ENCODE measurements at places on chromosomes 6 and 20.
A peak's percentile ranks its signal among the peaks of the same experiment; 100 is the strongest.

DNA sequence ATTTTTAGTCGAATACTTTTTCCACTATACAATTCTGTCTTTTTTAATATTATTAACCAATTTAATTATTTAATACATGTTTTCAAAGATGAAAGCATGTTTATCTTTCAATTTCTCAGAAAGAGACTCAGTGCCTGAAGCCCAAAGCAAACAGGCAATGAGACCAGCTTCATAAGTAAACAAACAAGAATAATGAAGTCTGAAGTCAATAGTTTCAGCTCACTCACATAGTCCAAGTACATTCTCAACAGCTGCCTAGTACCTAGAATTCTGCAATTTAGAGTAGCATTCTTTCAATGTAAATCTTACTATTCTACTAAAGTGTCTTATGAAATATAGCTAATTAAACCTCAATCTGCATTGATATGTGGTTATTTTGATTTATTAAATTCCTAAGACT lies 626.5 kb upstream of the NRSN1 start:
- DNase-seq = no peak

- DNase-seq = no peak
These were observed 618.0 kb upstream of the FLRT3 start for GRCh38 chr20:14955399-14955798.

DNA sequence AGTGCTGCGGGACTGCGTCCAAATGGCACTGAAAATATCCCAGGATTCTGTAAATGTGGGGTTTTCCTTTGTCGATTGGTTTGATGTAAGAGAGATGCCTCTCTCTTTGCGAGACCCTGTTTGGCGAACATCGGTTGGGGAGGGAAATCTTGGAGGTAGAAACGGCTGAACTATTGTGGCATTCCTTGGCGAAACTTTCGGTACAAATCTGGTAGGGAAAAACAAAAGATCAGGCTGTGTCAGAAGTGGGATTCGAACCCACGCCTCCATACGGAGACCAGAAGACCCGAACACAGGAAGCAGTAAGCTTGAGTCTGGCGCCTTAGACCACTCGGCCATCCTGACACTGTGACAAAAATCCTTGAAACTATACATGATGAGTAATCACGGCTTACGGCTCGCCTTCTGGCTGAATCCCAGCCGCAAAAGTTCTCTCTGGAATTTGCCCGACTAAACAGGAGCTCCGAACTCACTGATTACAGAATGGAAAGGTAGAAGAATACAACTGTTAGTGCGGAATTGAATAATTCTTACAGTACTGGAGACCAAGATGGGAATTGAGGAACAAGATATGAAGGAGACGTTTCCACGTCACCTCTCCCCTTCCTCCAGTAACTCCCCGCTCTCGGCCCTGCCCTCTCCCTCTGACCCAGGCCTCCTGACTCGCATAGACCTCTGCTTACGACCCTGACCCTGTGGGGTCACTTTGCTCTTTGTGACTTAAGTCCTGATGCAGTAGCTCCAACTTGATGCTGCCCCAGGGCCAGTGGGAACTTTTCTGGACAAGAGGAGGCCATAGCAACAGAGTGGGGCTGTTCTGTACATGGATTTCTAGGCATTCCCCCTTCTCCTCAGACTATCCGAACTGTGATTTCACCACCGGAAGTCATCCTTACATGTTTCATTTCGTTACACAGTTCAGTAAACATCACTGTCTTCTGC lies 132.8 kb upstream of the ZNF184 start:
- DNase-seq = no peak

GRCh38 chr6:150932996-150933395 lies 67.5 kb downstream of the MTHFD1L start:
- DNase-seq = no peak

DNA sequence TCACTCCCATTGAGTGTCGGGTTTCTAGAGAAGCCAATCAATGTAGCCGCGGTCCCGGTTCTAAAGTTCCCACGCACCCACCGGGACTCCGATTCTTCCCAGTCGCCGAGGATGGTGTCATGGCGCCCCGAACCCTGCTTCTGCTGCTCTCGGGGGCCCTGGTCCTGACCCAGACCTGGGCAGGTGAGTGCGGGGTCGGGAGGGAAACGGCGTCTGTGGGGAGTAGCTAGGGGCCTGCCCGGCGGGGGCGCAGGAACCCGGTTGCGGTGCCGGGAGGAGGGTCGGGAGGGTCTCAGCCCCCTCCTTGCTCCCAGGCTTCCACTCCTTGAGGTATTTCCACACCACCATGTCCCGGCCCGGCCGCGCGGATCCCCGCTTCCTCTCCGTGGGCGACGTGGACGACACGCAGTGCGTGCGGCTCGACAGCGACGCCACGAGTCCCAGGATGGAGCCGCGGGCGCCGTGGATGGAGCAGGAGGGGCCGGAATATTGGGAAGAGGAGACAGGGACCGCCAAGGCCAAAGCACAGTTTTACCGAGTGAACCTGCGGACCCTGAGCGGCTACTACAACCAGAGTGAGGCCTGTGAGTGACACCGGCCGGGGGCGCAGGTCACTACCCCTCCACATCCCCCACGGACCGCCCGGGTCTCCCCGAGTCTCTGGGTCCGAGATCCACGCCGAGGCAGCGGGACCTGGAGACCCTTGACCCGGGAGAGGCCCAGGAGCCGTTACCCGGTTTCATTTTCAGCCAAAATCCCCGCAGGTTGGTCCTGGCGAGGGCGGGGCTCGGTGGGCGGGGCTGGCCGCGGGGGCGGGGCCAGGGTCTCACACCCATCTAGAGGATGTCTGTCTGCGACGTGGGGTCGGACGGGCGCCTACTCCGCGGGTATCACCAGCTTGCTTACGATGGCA lies 35.2 kb upstream of the HLA-G start:
- DNase-seq = peak; percentile 37

GRCh38 chr6:51805517-51805916 lies 281.9 kb downstream of the PKHD1 start:
- no peak for DNase-seq

GRCh38 chr6:162543221-162543620 lies 184.3 kb downstream of the PRKN start:
- DNase-seq = no peak

DNA sequence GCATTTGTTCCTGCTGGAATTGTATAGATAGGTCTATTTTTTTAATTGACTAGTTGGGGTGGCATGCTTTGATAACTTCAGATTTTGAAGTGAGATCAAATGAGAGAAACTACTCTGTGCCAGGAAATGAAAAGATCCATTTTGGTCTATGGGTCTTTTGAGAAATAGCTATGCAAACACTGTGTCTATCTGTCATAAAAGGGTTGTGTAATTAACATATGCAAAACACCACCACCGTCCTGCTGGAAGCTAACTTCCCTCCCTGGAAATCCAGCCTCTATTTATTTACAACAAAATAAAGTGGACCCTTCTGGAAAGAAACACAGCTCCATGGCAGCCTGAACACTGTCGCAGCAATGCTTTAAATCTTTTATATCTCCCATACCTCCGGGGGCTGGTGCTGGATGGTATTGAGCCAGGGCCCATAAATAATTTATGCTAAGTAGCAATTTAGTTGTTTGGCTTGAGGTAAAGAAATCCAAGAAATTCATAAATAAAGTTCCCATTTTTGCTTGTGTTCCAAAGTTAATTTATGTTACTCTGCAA lies 244.2 kb upstream of the POU3F2 start:
- DNase-seq = no peak

GRCh38 chr6:37262446-37263026 lies 4.6 kb upstream of the TMEM217 start:
- no peak for DNase-seq

GRCh38 chr6:139249395-139249794 lies 42.4 kb downstream of the TXLNB start:
- DNase-seq = no peak

DNA sequence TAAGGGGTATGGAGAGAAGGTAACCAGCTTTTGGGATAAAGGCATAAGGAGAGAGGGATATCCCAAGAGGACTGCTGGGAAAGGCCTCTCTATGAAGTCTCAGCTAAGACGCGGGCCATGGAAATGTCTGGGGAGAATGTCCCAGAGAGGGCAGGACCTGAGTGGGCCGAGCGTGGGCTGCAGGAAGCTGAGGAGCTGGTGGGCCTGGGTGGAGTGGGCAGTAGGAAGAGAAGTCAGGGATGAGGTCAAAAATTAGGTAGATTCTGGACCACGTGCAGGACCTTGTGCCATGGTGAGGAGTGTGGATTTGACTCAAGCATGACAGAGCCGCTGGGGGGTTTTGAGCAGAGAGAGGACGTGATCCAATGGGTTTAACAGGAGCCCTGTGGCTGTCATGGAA lies 66.5 kb upstream of the SULF2 start:
- no peak for DNase-seq

- DNase-seq = peak; percentile 9
These were observed 396.2 kb downstream of the RFPL4B start for GRCh38 chr6:112743323-112743722.

- no peak for DNase-seq
These were observed 9.1 kb downstream of the SMPDL3A start for GRCh38 chr6:122798099-122798641.

DNA sequence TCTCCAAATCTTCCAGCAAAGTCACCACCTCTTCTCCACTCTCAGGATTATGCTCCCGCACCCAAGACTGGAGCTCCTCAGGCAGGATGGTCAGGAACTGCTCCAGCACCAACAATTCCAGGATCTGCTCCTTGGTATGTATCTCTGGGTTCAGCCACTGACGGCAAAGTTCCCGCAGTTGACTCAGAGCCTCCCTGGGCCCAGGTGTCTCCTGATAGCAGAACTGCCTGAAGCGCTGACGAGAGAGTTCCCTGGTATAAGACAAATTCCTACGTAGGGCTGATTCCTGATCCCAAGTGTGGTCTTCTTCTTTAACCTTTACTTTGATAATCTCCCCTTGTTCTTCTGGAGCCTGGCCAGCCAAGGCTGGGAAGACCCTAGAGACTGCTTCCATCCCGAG lies 60.6 kb downstream of the GPX5 start:
- no peak for DNase-seq

GRCh38 chr6:112038268-112038667 lies 15.6 kb upstream of the CCN6 start:
- no peak for DNase-seq

- no peak for DNase-seq
These were observed 476.8 kb upstream of the ADGRB3 start for GRCh38 chr6:68158256-68158655.

- no peak for DNase-seq
These were observed at the start of gene TLDC2 for GRCh38 chr20:36875702-36876472. Gene TLDC2, plus strand, starts transcription at chr20:36876138. Its CDS starts 37 bp downstream, at chr20:36876175.

- no peak for DNase-seq
These were observed at the start of gene SDCBP2 for GRCh38 chr20:1328680-1329330. Gene SDCBP2, minus strand, starts transcription at chr20:1329139. Its CDS starts 8,723 bp downstream, at chr20:1320416.

DNA sequence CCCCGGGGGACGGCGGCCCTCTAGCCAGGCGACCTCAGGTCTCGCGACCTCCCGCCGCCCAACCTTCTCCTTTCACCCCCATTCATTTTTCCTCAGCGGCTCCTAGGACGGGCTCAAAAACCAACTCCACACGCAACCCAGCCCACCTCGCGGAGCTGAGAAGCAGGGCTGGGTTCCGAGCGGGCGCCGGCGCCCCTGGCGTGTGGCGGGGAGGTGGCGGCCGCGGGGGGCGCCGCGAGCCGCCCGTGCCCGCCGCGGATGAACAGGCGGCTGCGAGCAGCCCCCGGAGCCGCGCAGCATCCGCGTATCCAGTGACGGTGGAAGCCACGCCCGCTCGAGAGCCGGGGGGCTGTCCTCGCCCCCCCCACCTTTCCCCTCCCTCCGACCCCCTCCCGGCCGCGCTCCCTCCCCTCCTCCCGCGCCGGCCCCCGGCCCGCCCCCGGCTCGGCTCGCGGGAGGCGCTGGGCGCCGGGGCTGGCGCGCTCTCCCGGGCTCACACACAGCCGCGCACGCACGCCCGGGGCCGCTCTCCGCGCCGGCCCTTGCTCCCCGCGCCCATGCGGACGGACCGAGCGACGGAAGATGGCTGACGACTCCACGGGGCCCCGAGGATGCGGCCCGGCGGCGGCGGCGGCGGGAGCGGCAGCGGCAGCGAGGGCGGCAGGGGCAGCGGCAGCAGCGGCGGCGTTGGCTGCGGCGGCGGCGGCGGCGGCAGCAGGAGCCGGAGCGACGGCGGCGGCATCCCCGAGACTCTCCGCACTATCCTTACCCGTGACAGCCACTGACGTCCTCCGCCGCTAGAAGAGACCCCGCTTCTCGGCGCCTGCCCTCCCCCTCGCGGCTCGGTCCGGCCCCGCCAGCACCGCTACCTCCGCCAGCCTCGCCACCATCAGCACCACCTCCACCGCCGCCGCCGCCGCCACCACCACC lies at the start of gene SOBP:
SOBP (plus strand) TSS at position 482 of the 930 bp plus-strand sequence. CDS start 500 bp downstream, outside the sequence.
- peak; percentile 80 for DNase-seq

GRCh38 chr20:34396408-34396807 lies 33.3 kb downstream of the ITCH start:
- DNase-seq = no peak

DNA sequence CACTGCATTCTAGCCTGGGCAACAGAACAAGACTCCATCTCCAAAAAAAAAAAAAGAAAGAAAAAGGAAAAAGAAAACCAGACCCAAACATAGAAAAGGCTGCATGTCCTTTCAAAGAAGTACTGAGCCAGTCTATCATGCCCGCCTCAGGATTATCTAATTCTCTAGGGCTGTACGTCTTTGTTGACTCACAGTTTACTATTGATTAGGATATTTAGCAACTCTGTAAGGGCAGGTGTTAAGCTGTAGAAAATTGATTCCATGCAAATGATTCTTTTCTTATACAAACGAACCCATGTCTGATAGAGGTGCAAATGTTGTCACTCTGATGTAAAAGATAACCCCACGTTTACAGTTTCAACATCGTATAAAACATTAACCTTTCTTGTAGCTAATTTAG lies 209.0 kb downstream of the TTLL2 start:
- no peak for DNase-seq

- DNase-seq = no peak
These were observed 32.3 kb upstream of the RSPO4 start for GRCh38 chr20:1034415-1034789.

DNA sequence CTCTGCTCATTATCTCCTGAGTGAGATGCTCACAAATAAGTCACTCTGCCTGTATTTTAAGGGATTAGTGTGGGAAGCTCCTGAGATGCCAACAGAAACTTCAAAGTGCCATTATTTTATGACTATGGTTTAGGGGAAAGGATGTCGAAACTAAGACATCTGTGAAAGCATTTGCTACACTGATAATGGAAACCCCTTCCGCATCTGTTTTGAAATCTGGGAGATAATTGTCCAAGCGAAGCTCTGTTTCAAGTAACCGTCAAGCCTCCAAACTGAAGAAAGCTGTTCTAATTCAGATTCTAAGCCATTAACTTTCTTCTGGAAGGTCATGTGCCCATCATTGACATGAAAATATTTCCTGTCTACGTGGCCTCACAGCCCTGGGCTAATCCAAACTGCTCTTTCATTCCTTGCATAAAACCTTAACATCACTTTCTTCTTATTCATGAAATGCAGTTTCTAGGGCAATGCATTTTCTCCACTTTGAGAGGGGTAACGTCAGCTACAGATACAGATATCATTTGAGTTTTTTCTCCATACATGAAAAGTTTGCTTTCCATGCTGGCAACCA lies 932.0 kb downstream of the C6orf118 start:
- DNase-seq = no peak

GRCh38 chr6:70059039-70059719 lies 192.8 kb downstream of the COL19A1 start:
- no peak for DNase-seq

GRCh38 chr6:73242001-73242400 lies 16.7 kb upstream of the KHDC1L start:
- no peak for DNase-seq

GRCh38 chr20:5835321-5835821 lies 85.2 kb downstream of the SHLD1 start:
- DNase-seq = no peak

- no peak for DNase-seq
These were observed 56.1 kb upstream of the APCDD1L start for GRCh38 chr20:58571356-58571692.

GRCh38 chr6:35970181-35970580 lies 49.3 kb upstream of the SRPK1 start:
- DNase-seq = no peak

- no peak for DNase-seq
These were observed 18.5 kb upstream of the PACSIN1 start for GRCh38 chr6:34447386-34447785.

All from midbrain (tissue), 1 donor.